ENCODE measurements at places on chromosomes 6 and 20. TPM values are rescaled to one million over a fixed set of nuclear protein-coding genes. Genes with fewer than 3 reads are reported as not detected.

The CLDN20 gene
- total RNA-seq: not detected

The STMND1 gene
- not detected for total RNA-seq

The ZBP1 gene
- total RNA-seq: not detected

The FAM217A gene
- total RNA-seq: not detected

GRCh38 chr20:4299773-4300172, 284.4 kb upstream of the RNF24 start:
- H3K36me3 ChIP-seq: no peaks in the 10 kb centered on the region
- H3K4me1 ChIP-seq: no peaks in the 10 kb centered on the region
- no peak overlapping the region for H3K4me3 ChIP-seq
- no peak for DNase-seq

GRCh38 chr6:124924333-124924759, 37.9 kb upstream of the RNF217 start:
- H3K4me3 ChIP-seq: no peak overlapping the region
- H3K27me3 ChIP-seq: no peaks in the 10 kb centered on the region
- H3K36me3 ChIP-seq: no peaks in the 10 kb centered on the region
- DNase-seq: no peak
- no peak overlapping the region for H3K27ac ChIP-seq

DNA sequence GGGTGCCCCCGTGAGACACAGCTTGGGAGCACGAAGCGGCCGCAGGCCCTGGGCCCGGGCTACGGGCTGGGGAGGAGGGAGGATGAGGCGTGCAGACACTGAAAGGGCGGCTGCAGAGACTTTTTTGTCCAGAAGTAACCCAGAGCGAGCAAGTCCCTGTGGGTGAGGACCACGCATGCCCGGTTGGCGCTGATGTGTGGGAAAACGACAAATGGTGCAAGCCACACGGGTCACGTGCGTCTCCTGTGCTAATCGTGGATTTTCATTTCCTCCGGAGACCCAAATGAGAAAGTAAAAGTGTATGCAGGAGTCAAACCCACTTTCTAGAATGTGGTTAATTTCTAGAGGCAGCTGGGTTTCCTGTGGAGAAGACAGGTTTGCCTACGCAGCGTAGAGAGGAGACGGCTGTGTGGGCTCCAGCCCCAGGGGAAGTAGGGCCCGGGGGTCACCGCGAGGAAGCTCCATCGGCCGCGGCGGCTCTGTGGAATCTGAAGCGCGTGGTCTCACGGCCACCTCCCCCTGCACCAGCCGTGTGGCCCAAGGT, 19.0 kb downstream of the DLL1 start:
- H3K36me3 ChIP-seq: no peaks in the 10 kb centered on the region
- no peak overlapping the region for H3K4me3 ChIP-seq
- DNase-seq: no peak
- H3K27me3 ChIP-seq: no peaks in the 10 kb centered on the region
- no peak overlapping the region for H3K27ac ChIP-seq
- H3K4me1 ChIP-seq: no peaks in the 10 kb centered on the region

GRCh38 chr6:111850295-111850937, 22.8 kb downstream of the FYN start:
- H3K27ac ChIP-seq: no peak overlapping the region
- no peaks in the 10 kb centered on the region for H3K36me3 ChIP-seq
- H3K27me3 ChIP-seq: peaks cover 15% of the 10 kb centered on the region
- DNase-seq: no peak
- no peaks in the 10 kb centered on the region for H3K4me1 ChIP-seq

DNA sequence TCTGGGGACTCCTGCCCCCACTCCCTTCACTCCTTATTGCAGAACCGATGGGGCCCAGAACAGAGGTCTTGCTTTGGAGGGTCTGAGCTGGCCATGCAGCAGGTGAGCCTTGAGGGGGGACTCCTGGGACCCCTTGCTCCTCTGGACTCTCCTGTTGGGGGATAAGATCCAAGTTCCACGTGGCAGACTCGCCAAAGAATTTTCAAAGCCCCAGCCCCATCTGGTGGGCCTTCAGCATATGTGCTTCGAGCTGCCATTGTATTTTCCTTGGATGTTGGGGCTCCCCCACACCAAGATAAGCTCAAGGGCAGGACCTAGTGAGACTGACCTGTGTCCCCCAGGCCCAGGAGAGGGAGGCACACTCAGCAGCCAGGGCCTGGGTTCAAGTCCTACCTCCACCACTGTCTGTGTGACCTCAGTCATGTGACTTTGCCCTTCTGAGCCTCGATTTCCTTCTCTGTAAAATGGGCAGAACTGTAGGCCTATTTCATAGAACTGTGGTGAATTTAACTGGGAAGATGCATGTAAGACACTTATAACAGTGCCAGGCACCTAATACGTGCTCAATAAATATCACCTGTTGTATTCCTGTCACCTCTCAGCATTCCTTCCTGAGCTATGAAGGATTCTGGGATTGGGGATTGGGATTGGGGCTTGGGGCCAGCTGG, 115.5 kb downstream of the VEGFA start:
- no peaks in the 10 kb centered on the region for H3K4me1 ChIP-seq
- no peak overlapping the region for H3K27ac ChIP-seq
- H3K36me3 ChIP-seq: no peaks in the 10 kb centered on the region
- no peak for DNase-seq
- no peaks in the 10 kb centered on the region for H3K27me3 ChIP-seq

DNA sequence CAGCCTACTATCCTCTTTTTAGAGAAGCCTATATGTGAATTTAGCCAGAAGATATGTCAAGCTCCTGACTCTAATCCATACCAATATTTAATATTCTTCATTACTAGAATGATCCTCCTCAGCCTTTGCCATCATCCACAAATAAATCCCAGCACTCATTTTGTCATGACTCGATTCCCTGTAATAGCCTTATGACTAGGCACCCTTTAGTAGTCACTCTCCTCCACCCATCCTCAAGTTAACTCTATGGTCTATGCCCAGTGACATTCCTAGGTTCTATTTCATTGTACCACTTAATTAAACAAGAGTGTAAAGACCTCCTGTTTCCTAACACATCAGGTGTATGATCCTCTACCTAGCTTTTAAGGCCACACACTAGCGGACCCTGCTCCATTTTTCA, 450.4 kb upstream of the CITED2 start:
- DNase-seq: no peak
- H3K4me1 ChIP-seq: no peaks in the 10 kb centered on the region
- H3K36me3 ChIP-seq: no peaks in the 10 kb centered on the region
- no peak overlapping the region for H3K4me3 ChIP-seq
- H3K27me3 ChIP-seq: no peaks in the 10 kb centered on the region
- no peak overlapping the region for H3K27ac ChIP-seq

Data from Panc1 (cell line).